ENCODE measurements at places on chromosomes 1 and 21.

GRCh38 chr1:2049225-2049717 lies 940 bp upstream of the PRKCZ start:
- no peak for DNase-seq

- DNase-seq: no peak
Observed at GRCh38 chr21:15128267-15128666, 63.5 kb upstream of the NRIP1 start.

GRCh38 chr1:14846688-14847087 lies 248.2 kb downstream of the KAZN start:
- no peak for DNase-seq

DNA sequence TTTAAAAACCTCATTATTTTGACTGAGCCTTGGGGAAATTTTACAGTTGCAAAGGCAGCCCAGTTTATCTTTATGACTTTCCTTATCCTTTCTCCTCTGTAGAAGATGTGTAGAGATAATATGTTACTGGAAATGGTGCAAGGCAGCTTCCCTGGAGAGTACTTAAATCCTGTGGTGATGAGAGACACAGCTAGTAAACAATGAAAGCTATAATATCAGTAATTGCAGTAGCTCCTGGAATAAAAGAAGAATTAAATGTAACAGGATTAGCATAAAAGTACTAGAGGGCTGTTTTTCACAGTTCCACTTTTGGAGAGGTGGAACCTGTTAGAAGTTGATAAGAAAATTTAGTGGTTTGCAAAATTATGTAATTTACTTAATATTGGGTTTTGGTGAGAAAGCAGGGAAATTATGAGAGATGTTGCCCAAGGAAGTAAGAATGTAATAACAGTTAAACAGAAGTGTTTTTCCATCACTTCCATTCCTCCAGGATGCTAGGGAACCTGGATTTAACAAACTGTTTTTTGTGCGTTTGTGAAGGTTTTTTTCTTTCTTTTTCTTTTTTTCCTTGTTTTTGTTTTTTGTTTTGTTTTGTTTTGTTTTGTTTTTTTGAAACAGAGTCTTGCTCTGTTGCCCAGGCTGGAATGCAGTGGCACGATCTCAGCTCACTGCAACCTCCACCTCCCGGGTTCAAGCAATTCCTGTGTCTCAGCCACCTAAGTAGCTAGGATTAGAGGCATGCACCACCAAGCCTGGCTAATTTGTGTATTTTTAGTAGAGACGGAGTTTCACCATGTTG lies 15.7 kb upstream of the EDEM3 start:
- no peak for DNase-seq

GRCh38 chr1:9241891-9242290 lies 7.3 kb downstream of the H6PD start:
- DNase-seq: no peak

DNA sequence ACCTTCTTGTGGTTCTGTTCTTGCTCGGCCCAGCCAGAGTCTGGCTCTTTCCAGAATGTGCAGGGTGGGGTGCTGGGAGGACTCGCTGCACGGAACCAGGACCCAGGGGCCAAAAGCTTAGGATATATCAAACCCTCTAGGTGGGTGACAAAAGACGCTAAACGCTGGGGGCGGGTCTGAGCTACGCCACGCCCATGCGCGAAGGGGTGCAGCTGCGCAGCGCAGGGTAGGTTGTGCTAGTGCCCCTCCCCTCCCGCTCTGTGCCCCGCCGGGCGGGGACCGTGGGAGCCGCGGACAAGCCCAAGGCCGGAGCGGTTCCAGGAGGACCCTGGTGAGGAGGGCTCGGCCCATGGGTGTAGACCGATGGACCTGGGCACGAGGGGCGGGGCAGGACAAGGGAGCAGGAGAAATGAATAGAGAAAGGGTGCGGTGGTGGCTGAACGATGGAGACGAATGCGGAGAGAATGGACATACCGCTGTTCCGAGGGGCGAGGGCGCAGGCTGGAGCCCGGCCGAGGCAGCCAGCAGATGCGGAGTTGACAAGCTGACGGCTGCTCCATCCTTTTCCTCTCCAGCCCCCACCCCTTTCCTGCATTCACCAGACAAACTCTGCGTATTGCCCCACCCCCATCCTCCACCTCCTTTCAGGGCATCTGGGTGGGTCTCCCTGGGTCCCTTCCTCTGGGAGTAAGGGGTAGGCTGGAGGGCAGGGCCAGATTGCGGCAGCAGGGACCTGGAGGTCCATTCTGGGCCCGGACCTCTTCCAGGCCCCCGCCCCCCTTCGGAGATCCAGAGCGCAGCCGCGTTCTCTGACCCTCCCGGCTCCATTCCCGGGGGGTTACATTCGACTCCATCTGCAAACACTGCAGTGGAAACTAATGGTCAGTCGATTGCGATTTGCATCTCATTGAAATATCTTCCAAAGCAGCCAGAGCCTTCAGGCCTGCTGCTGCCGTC lies at the start of gene RUSC1:
Gene RUSC1 (plus strand): TSS at position 234 of the 957 bp plus-strand sequence. CDS start 880 bp downstream, outside the sequence.
- peak; percentile 59 for DNase-seq

- DNase-seq: no peak
Observed at GRCh38 chr1:240111558-240111957, 19.9 kb downstream of the FMN2 start.

- DNase-seq: peak; percentile 65
Observed at GRCh38 chr1:64965366-64966157, 787 bp downstream of the JAK1 start.

DNA sequence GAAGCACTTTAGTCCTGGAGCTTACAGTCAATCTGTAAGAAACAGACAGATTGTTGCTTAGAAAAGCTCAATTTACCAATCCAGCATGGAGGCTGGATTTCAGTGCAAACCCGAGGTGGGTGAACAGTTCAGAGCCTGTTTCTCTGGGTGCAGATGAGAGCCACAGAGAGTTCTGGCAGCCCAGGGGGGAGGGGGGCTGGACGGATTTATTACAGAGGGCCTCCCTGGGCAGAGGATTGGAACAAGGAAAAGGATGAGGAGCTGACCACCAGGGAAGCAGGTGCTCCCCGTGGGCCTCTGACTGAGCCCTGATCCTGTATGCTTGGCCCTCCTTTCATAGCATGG lies 38.0 kb upstream of the EPS8L3 start:
- no peak for DNase-seq

DNA sequence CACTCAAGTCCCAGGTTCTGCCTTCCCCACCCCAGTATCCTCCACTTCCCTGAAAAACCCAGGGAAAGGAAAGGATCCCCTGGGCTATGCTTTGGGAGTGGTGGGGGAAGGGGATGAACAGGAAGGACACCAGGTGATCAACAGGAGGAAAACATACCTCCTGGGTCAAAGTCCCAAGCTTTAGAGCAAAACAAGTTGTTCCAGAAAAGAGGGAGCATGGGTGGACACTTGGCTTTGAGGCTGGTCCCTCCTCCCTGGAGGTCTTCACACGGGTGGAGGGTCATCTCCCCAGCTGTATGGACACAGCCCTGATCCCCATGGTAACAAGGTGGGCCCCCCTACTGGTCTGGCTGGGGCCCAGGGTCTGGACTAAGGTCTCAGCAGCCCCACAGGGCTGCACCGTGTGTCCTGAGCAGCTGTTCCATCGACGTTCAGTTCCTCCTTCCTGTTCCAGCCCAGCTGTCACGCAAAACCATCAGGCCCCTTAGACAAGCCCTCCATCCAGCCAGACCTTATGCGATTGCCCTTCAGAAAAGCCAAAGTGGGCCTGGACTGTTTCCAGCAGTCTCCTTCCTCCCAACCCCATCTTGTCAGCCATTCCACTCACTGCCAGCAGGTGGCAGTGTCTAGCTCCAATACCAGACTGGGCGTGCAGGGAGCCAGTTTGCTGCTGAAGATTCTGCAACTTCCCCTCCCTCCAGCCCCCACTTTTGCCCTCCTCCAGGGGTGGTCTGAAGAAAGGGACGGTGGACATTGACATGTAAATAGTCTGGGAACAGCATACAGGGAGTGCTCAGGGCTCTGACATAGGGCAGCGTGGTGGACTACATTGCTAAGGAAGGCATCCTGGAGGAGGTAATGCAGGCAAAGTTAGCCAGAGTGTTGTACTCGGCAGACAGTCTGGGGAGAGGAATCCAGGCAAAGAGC lies 2.9 kb upstream of the PDZK1IP1 start:
- peak; percentile 56 for DNase-seq

- DNase-seq: no peak
Observed at GRCh38 chr1:30321246-30321910, 402.0 kb downstream of the MATN1 start.

- DNase-seq: no peak
Observed at GRCh38 chr1:227949341-227949921, 1.7 kb upstream of the WNT9A start.

DNA sequence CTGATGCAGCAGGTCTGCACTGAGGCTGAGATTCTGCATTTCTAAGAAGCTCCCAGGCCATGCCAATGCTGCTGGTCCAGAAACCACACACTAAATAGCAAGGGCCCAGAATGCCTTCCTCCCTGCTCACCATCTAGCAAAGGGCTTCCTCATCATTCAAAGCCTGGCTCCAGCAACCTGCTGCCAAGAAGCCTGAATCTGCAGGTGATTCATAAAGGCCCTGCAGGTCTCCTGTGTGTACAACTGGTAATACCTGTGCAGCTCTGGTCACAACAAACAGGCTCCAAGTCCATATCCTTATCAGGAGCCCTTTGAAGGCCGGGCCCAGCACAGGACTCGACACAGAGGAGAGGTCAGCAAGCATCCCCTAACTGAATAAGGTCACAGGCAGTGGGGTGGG lies 26.7 kb downstream of the GLIS1 start:
- no peak for DNase-seq

DNA sequence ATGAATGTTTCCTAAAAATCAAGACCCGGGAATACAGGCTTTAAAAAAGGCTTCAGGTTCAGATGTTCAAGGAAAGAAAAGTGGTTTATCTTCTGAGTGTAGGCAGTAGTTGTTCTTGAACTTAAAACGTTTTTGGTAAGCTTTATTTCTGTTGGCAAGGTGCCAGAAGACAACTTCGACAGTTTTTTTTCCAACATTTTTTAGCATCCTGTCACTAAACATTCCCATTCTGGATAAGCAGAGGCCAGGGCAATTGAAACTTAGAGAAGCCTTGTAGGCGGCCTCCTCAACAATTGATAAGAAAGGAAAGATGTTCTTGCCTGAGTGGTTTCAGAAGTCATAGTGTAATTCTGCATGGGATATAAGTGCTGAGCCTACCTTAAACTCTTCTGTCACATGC lies 66.7 kb downstream of the PATJ start:
- DNase-seq: no peak

DNA sequence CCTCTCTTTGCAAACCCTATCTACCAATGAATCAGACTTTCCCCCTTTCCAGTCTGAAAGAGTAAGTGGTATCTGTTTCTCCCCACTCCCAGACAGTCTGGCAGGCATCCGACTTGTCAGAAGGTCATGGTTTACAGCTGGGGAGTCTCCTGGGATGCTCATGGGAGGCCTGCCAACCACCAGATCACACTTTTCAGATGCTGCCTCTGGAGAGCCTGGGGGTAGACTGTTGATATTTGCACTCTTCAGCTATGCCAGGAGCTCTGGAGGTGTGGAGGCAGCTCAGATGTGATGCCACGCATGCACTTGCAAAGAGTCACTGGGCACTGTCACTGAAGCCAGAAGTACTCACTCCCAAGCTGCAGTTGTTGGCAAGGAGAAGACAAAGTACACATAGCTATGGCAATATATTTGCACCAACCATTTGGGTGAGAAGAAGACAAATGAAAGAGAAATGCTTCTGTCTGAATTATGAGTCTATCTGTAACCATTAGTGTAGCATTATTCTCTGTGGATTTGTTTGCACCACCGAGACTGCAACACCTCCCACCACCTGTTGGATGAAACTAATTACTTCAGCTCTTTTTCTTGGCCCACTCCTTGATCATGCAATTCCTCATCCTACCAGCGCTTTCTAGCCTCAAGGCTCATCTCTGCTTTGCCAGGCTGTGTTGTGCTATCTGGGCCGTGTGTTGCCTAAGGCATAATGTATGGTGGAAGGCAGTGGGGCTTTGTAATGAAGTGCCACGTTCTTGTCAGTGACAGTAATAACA lies 133.0 kb upstream of the SPAG17 start:
- DNase-seq: no peak

DNA sequence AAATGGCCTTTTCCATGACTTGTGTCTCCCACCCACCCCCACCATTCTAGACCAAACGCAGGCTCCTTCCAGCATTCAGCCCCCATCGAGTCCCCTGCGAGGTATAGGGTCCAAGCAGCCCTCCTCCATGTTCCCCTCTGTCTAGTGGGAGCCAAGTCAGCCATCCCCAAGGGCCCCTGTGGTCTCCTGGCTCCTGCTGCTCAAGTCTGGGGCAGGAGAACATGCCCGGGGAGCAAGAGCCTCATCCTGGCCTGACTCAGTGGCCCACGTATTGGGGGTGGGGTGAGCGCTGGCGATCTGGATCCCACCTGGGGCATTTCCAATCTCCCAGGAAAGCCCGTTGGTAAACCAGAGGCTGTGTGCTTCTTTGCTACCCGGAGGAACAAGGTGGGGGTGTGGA lies 4.1 kb upstream of the PRDM16 start:
- DNase-seq: no peak

- peak; percentile 67 for DNase-seq
Observed at GRCh38 chr1:21622466-21623315, 46.5 kb downstream of the RAP1GAP start.

DNA sequence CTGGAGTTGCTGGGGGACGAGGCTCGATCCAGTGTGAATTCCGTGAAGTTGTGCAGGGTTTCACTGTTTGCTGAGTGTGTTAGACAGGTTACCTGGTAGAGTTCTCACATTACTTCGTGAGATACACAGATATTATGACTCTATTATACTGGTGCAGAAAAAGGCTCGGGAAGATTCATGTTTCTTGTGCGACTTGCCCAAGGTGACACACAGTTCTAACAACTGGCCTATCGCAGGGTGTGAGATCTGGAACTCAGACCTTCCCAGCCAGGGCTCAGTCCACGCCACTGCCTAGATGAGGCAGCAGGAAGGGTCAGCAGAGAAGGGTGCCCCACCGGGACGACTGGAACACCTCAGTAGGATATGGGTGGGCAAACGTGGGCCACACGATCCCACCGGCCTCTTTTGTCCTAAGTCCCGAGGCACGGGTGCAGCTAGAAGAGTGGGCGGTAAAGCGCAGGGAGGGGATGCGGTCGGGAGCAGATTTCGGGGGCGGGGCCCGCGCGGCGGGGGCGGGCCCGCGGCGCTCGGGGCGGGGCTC lies 296 bp upstream of the RNPEP start:
- DNase-seq: peak; percentile 44

- no peak for DNase-seq
Observed at GRCh38 chr21:41067709-41068108, 100.3 kb upstream of the BACE2 start.

DNA sequence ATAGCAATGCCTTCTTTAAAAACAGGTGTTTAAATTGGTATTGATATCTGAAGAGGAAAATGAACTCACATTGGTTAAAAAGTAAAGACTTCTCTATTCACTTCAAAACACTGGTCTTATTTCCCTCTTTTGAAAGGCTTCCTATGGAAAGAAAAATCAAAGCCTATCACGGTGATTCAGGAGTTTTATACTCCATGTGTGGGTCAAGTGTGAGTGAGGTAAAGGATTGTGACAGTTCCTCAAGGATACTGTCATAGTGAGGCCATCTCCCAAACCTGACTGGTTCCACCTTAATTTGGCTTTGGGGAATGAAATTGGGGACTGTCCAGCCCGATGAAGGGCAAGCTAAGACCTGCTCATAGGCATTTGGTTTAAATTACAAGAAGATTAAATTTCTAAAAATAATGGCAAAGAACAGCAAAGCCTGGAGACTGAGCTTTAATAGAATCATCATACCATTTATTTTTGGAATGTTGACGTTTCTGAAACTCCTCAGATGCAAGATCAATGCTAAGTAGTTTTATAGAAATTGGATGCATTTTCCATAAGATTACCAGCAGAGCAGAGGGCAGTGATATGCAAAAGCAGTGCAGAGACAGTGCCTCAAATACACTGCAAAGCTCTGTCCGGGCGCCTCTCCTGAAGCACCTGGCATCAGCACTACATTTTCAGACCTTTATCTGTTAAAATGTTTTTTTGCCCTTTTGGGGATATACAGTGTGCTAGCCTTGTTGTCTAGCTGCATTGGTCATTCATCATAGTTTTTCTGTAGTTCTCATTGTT lies 302.1 kb upstream of the SGIP1 start:
- DNase-seq: no peak
